Left lung (tissue), 14 donors: ENCODE measurements at places on chromosomes 2 and 18. TPM values are rescaled to one million over a fixed set of nuclear protein-coding genes. Genes with fewer than 3 reads are reported as not detected.
A peak's percentile ranks its signal among the peaks of the same experiment; 100 is the strongest.

- H3K27me3 ChIP-seq = no peaks in the 10 kb centered on the region
- H3K27ac ChIP-seq = peak overlapping the region; percentile 89
- no peak for DNase-seq
- H3K4me1 ChIP-seq = peaks cover 39% of the 10 kb centered on the region
- H3K36me3 ChIP-seq = no peaks in the 10 kb centered on the region
Measured at GRCh38 chr2:36965206-36965605, 1.1 kb downstream of the STRN start.

The GKN1 gene
- not detected for total RNA-seq

DNA sequence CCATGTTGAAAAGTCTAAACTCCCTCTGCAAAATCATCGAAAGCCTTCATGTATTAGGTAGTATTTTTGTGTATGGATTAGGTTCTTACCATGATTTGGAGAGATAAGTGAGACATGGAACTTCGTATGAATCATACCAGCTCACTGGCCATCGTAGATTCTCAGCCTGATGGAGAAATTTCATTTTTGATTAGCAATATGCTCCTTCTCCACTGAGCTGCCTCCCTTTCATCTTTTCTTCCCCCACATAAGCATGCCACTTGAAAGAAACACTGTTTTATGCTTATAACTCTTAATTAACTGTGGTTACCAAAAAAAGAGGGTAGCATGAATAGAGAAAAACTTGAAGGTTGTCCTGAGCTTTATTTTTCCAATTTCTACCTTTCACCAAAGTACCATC lies 111.9 kb downstream of the NCK2 start:
- H3K36me3 ChIP-seq = no peaks in the 10 kb centered on the region
- H3K4me1 ChIP-seq = no peaks in the 10 kb centered on the region
- H3K4me3 ChIP-seq = no peak overlapping the region
- H3K27ac ChIP-seq = no peak overlapping the region
- no peaks in the 10 kb centered on the region for H3K27me3 ChIP-seq
- no peak for DNase-seq

- H3K36me3 ChIP-seq = no peaks in the 10 kb centered on the region
- no peak for DNase-seq
Measured at GRCh38 chr2:241885291-241885945, 15.9 kb downstream of the RTP5 start.

The BCL2 gene
- total RNA-seq = 6.3 TPM

DNA sequence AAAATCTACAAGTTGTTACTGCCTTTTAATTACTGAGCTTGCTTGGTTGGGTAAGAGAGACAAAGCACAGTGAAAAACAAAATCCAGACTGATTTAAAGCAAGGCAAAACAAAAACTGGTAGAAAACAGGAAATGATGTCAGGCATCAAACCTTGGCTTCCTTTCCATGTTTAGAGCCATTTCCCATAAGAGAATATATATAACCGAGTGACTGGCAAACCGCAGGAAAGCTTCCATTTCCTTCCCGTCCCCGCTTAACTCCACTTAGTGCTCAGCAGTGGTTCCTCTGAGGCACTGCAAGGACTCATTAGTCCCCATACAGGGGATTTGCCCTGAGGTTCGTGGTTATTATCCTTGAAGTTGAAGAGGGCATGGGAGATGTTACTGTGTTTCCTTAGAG lies 446.3 kb downstream of the LPIN1 start:
- no peak overlapping the region for H3K4me3 ChIP-seq
- no peak for DNase-seq
- H3K4me1 ChIP-seq = peaks cover 11% of the 10 kb centered on the region

The EDAR gene
- not detected for total RNA-seq

- H3K4me3 ChIP-seq = no peak overlapping the region
- H3K36me3 ChIP-seq = no peaks in the 10 kb centered on the region
- H3K27ac ChIP-seq = peak overlapping the region; percentile 48
Measured at GRCh38 chr2:98912221-98912851, 23.7 kb downstream of the CRACDL start.

The ANKRD53 gene
- 0.96 TPM for total RNA-seq

DNA sequence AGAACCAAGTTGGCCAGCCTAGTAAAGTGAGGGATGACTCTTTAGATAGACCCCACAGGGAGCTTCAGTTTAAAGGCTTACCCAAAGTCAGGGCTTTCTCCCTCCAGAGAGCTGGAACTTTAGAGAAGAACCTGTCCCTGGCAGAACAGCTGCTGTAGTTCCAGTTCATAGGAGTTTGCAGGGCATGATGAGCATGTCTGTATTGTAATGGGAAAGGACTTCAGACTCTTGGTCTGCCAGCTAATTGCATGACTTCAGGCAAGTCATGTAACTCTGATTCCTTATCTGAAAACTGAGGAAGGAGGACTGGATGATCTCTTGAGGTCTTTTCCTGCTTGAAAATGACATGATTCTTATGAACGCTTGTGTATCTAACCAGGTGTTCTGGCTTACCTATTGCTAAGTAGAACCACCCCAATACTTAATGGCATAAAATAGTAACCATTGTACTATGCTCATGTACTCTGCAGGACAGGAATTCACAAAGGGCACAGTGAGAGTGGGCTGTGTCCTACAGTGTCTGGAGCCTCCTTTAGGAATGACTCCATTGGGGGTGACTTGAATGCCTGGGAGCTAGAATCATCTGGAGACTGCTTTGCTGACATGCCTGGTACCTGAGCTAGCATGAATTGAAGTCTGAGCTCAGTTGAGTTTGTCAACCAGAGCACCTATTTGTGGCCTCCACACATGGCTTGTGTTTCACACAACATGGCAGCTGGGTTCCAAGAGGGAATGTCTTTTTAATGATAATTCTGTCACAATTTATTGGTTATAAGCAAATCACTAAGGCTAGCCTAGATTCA lies 18.9 kb downstream of the SP5 start:
- no peak for DNase-seq
- peaks cover 5% of the 10 kb centered on the region for H3K36me3 ChIP-seq
- no peaks in the 10 kb centered on the region for H3K27me3 ChIP-seq
- no peak overlapping the region for H3K4me3 ChIP-seq

DNA sequence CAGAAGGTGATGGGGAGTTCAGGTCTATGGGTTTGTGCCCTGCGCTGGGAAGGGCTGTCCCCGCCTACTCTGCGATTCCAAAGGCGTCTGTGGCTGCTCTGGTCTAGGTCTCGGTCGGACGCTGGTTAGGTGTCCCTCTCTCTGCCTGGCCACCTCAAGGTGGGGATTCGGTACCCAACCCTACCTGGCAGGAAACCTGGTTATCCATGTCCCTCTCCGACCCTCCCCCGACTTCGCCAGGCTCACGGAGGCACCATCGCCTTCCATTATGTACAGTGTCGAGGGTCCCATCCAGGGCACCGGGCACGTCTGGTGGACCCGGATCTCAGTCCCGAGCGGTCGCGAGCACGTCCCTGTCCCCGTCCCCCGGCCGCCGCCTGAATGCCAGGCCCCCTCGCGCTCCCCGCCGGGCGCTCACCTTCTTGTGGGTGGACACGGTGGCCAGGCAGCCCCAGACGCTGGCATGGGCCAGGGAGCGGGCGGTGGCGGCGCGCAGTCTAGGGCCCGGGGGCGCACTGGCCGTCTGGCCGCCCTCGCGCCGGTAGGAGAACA lies 628 bp downstream of the CREG2 start:
- no peaks in the 10 kb centered on the region for H3K4me1 ChIP-seq
- no peak overlapping the region for H3K27ac ChIP-seq
- DNase-seq = no peak
- no peaks in the 10 kb centered on the region for H3K36me3 ChIP-seq
- H3K4me3 ChIP-seq = peak overlapping the region; percentile 33
- peaks cover 32% of the 10 kb centered on the region for H3K27me3 ChIP-seq

DNA sequence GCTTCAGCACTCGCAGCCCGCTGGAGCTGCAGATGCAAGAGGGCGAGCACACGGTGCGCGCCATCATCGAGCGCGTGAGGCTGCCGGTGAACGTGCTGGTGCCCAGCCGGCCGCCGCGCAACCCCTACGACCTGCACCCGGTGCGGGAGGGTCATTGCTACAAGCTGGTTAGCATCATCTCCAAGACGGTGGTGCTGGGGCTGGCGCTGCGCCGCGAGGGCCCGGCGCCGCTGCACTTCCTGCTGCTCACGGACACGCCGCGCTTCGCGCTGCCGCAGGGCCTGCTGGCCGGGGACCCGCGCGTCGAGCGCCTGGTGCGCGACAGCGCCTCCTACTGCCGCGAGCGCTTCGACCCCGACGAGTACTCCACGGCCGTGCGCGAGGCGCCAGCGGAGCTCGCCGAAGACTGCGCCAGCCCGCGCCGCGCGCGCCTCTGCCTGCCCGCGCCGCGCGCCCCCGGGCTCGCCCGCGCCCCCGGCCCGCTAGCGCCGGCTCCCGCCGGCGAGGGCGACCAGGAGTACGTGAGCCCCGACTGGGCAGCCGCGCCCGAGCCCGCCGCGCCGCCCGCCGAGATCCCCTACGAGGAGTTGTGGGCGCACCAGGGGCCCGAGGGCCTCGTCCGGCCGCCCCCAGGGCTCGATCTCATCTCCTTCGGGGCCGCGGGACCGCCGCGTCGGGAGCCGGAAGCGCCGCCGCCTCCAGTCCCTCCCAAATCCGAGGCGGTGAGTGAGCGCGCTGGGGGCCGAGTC lies 11.8 kb downstream of the GAREM2 start:
- H3K4me1 ChIP-seq = no peaks in the 10 kb centered on the region
- H3K36me3 ChIP-seq = no peaks in the 10 kb centered on the region
- no peak overlapping the region for H3K27ac ChIP-seq
- peak; percentile 81 for DNase-seq
- peaks cover 37% of the 10 kb centered on the region for H3K27me3 ChIP-seq

- H3K4me3 ChIP-seq = no peak overlapping the region
- no peak overlapping the region for H3K27ac ChIP-seq
- no peaks in the 10 kb centered on the region for H3K4me1 ChIP-seq
Measured at GRCh38 chr2:147989809-147990403, 30.6 kb downstream of the ORC4 start.

DNA sequence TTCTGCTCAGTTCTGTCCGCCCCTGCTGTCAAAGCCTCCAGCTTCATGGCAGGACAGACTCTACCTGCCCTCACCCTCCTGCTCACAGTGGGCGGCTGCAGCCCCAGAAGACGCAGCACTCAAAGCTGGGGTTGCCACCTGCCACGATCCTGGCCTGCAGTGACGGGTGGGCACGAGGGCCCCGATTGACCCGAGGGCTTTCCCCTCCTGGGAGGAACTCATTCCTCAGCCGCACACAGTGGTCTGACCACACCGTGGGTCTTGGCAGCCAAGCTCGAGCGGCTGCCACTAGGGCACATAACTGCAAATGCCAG lies 47.1 kb downstream of the HS6ST1 start:
- H3K27ac ChIP-seq = no peak overlapping the region
- DNase-seq = no peak
- no peaks in the 10 kb centered on the region for H3K27me3 ChIP-seq

GRCh38 chr2:231800493-231801091 lies 14.3 kb downstream of the COPS7B start:
- H3K36me3 ChIP-seq = peaks cover 96% of the 10 kb centered on the region
- H3K4me1 ChIP-seq = no peaks in the 10 kb centered on the region

GRCh38 chr2:64273524-64274398 lies 129.5 kb upstream of the PELI1 start:
- no peaks in the 10 kb centered on the region for H3K36me3 ChIP-seq
- peaks cover 52% of the 10 kb centered on the region for H3K4me1 ChIP-seq
- DNase-seq = no peak
- H3K4me3 ChIP-seq = peak overlapping the region; percentile 42

- no peak for DNase-seq
- H3K27ac ChIP-seq = no peak overlapping the region
- peaks cover 2% of the 10 kb centered on the region for H3K4me1 ChIP-seq
- no peak overlapping the region for H3K4me3 ChIP-seq
Measured at GRCh38 chr18:9726175-9726574, 18.1 kb downstream of the RAB31 start.

The CREG2 gene
- total RNA-seq = not detected

The MERTK gene
- total RNA-seq = 42.8 TPM

The LAMA1 gene
- 2.4 TPM for total RNA-seq

GRCh38 chr2:2726163-2726562 lies 395.1 kb upstream of the MYT1L start:
- H3K27ac ChIP-seq = no peak overlapping the region
- no peaks in the 10 kb centered on the region for H3K27me3 ChIP-seq
- no peak for DNase-seq
- H3K4me3 ChIP-seq = no peak overlapping the region

The LIMS2 gene
- total RNA-seq = 122 TPM

DNA sequence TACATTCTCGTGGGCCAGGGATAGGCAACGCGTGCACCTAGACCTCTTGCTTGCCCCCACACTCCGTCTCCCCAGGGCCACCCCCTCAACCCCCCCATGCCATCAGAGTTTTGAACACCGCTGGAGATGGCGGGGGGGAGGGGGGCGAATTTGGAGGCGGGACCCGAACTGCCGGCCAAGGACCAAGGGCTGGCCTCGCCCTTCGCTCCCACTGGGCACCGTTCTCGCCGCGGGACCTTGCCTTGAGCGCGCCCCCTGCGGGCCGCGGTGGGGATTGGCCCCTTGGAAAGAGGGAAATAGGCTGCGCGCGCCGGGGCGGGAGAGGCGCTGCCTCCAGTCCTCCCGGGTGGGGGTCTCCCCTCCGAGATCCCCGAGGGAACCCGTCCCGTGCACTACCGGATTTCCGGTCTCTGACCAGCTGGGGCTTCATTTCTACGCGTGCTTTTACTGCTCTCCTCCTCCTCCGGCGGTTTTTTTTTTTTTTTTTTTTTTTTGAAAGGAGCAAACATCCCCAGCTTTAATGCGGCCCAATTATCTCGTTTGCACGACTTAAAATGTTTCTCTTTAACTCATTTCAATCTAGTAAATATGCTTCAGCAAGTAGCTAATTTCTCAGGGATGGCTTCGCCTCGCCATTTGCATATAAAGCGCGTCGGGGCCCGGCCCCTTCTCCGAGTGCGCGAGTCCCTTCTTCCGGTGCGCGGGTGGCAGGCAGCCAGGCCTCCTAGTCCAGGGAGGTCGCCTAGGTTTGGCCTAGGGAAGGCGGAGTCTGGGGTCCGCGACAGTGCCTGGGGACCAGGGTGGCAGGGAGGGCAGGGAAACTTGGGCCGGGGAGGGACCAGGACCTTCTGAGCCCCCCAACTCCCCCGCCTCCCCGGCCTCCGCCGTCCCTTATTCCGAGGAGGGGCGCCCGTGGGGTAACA lies 10.0 kb upstream of the GBX2 start:
- no peaks in the 10 kb centered on the region for H3K36me3 ChIP-seq
- peak overlapping the region; percentile 13 for H3K4me3 ChIP-seq
- H3K4me1 ChIP-seq = peaks cover 7% of the 10 kb centered on the region
- H3K27ac ChIP-seq = no peak overlapping the region
- H3K27me3 ChIP-seq = peaks cover 97% of the 10 kb centered on the region

DNA sequence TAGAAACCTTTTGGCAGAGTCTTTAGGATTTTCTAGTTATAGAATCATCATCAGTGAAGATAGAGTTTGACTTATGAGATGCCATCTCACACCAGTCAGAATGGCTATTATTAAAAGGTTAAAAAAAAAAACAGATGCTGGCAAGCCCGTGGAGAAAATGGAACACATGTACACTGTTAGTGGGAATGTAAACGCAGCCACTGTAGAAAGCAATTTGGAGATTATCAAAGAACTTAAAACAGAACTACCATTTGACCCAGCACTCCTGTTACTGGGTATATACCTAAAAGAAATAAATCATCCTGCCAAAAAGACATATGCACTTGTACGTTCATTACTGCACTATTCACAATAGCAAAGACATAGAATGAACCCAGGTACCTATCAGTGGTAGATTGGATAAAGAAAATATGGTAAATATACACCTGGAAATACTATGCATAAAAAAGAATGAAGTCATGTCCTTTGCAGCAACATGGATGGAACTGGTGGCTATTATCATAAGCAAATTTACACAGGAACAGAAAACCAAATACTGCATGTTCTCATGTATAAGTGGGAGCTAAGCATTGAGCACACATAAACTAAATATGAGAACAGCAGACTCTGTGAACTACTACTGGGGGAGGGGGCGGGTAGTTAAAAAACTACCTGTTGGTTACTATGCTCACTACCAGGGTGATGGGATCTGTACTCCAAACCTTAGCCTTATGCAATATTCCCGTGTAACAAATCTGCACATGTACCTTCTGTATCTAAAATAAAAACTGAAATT lies 279.0 kb downstream of the KIAA1328 start:
- no peak for DNase-seq
- H3K4me3 ChIP-seq = no peak overlapping the region
